ENCODE measurements at places on chromosomes 11 and 22.

DNA sequence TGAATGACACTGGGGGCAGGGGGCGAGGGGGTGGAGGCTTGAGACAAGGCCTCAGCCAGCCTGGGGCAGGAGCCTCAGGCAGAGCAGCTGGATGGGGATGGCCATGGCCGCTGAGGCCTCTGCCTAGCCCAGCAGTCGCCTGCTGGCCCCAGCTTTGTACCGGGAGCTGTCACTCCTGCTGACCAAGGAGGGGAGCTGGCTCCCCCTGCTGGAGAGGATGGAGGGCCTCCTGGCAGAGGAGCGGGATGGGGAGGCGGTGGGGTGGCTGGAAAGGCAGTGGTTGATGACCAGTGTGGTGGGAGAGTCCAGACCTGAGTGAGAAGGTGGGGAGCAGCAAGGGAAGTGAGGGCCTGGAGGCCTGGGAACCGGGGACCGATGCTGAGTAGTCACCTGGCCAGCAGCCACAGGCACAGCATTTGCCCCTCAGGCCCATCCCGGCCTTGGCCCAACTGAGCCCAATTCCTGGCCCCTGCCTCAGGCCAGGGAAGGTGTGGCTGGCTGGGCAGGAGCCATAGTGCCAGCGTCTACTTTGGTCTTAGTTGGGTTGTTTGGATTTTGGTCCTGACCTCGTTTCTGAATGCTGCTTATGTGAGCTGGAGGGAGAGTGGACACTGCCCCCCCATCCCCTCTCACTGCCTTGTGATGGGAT, 6.0 kb upstream of the SUSD2 start:
- peak; percentile 47 for DNase-seq

DNA sequence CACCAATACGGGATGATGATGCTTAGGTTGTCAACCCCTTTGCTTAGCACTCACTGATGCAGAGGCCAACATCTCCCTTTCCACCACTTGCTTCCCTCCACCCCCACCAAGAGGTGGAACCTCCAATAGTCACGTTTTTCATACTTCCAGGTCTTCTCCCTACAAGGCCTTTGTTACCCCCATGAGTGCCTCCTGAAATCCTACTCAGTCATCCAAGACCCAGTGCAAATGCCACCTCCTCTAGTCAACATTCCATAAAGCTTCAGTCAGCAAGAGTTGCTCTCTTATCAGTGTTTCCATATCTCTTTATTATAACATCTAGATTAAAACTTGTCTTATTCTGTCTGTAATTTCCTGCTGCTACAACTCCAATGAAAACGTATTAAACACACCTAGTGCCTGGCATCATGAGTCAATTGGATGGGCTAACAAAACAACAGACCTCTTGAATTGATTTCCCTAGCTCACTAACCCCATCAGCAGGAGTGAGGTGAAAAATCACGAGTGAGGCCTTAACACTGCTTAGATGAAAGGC, 370.7 kb upstream of the CCDC90B start:
- DNase-seq = no peak

DNA sequence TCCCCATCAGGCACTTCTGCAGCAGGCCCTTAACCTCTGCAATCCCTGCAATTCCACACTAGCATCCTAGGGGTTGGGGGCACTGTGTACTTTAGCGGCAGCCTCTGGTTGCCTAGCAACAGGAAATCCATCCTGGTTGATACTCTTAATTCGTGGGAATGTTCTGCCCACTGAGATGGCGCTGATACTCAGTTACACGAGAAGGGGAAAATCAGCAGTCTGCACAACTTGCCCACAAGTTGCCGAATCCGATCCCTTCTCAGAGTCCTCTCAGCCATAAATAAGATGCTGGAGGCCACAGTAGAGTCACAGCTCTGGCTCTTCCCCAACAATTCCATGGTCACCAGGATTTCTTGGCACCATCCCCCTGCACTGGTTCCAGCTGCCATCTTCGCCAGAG, 57.6 kb upstream of the CRYBB3 start:
- no peak for DNase-seq

GRCh38 chr11:115999437-115999836, 495.2 kb upstream of the CADM1 start:
- DNase-seq = no peak

- DNase-seq = no peak
Observed at GRCh38 chr11:102522312-102523188, 8.0 kb downstream of the MMP7 start.

DNA sequence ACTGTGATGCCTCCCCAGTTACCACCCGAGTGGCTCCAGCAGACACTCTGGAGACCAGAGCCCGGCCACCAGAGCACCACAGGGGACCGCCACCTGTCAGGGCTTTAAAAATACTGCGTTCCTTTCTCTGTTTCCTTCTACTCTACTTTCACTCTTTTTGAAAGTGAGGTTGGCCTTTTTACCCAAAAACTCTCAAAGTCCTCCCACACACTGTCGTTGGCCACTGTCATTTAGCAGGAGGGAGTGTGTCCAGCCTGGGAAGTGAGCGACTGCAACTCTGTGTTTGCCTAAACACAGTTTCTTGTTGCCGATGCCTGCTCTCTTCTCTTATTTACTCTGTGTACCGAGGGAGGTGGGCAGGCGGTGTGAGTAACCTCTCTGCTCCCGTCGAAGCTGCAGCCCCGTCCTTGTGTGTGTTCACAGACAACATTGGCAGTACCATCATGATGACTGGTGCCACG, 90.8 kb upstream of the CLDN5 start:
- no peak for DNase-seq

- no peak for DNase-seq
Observed at GRCh38 chr22:41969110-41969646, at the start of gene SEPTIN3. Gene SEPTIN3 (plus strand): TSS chr22:41969443. CDS start chr22:41971493, 2,050 bp downstream.

Data from stimulated activated CD8-positive, alpha-beta memory T cell treated with anti-CD3 and anti-CD28 coated beads, Interleukin-2, amount 100 ng/mL, for 1 hour (primary cell).